ENCODE measurements at places on chromosomes 1 and 21.

GRCh38 chr1:32613472-32613871 is 36.9 kb downstream of the ZBTB8OS start:
- no peak for DNase-seq

DNA sequence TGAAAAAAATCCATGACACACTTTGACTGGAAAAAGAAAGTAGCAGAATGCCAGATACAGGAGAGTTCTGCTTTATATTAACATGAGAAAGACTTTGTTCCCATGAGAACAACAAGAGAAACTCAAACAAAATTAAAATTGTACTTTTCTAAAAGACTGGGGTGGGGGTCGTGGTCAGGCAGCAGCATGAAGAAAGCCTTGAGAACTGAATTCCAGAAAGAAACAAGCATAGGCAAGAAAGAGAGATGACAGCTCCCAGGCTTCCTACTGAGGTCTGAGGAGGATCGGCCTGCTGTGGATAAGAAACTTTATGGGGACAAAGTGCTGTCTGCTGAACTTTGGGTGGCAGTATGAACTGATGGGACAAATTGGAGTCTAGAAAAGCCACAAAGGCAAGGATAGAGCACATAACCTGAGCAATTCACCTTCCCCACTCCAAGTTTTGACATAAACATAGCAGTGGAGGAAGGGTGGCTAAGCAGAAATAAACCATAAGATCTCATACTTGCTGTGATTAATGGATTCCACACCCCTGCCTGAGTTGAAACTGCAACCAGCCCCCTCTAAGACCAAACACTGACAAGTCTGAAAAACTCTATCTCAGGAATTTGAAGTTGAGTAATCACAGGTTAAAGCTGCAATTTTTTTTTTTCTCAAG is 43.7 kb downstream of the COL6A1 start:
- DNase-seq = no peak

DNA sequence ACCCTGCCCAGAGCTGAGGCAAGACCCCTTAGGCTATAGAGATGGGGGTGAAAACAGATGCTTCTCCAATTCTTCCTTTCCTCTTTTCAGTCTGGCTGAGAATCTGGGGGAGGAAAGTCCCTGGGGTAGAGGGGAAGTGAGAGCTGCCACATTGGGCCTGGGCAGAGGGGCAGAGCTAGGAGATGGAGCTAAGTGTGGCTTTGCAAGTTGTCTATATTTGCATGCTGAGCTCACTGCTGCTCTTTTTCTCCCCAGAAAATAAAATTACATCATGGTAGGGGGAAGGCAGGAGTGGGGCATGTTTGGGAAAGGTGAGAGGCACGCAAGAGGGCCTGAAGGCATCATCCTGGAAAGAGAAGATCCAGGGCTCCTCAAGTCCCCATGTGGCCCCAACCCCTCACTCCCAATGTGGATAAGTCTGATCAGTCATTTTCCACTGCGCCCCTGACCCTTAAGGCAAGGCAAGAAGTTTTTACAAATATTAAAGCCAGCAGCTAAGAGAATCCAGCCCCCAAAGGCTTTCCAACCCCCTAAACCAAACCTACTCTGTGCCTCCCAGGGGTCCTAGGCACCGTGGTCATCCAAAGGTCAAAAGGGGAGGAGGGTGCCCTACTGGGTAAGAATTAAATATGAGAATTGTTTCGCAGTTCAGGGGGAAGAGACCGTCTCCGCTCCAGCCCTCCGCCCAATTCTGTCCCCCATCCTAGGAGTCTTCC is 500 bp upstream of the PEA15 start:
- no peak for DNase-seq

GRCh38 chr1:66375125-66375524 is 158.8 kb upstream of the SGIP1 start:
- DNase-seq = no peak

Data from right atrium auricular region (tissue), 2 donors.